Psoas muscle (tissue), 8 donors: ENCODE measurements at places on chromosomes 5 and 9.

DNA sequence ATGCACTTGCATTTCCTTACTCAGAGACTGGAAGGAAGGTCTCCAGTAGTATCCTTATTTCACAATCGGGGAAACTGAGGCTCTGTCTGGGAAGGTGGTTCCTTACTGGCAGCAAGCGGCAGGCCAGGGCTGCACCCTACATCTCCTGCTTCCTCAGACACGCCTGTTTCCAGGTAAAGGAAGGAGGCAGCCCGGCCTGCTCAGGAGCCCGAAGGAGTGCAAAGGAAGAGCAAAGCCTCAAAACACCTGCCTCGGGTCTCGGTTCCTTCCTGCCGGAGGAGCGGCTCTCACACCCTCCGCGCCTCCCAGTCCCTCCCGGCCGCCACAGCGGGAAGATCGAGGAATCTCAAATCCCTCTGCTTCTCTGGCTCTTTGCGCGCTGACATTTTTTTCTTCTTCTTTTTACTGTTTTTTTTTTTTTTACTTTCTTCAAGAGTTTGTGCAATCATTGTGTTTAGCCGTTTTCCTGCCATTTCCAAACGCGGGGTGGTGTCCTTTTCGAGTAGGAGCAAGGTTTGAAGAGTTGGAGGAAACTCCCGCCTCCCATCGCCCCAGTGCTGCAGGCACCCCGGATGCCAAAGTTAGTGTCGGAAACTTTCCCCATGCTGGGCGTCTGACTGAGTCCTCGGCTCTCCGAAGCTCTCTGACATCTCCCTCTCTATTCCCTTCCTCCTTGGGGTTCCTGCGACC lies 1.0 kb downstream of the GGTA1 start:
- DNase-seq = peak; percentile 37

DNA sequence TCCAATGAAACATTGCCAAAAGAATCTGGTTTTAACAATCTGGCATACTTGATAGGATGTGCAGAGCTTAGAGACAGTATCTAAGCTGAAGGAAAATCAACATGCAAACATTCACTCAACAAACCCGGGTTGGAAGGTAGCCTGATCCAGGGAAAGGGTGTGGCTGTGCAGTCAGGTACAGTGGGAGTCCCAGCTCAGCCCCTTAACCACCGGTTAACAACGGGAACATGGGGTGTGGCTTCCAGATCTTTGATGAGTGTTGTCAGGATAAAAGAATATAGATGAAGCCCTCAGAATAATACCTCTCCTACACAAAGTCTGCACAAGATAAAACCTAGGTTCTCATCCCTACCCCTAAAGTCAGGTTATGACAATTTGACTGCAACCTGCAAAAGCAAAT lies 127.3 kb downstream of the CDK5RAP2 start:
- DNase-seq = no peak

GRCh38 chr5:171335616-171336015 lies 26.6 kb downstream of the TLX3 start:
- DNase-seq = no peak

GRCh38 chr5:172730981-172731679 lies 39.9 kb downstream of the DUSP1 start:
- no peak for DNase-seq

GRCh38 chr5:150513375-150514309 lies 5.7 kb downstream of the NDST1 start:
- peak; percentile 53 for DNase-seq

GRCh38 chr9:113638490-113638889 lies 175.0 kb downstream of the RGS3 start:
- no peak for DNase-seq
